ENCODE measurements at places on chromosomes 3 and 15. TPM values are rescaled to one million over a fixed set of nuclear protein-coding genes. Genes with fewer than 3 reads are reported as not detected.
A peak's percentile ranks its signal among the peaks of the same experiment; 100 is the strongest.

Gene PEX5L
- 0.12 TPM for total RNA-seq

Gene P2RY14
- total RNA-seq = 2.5 TPM

Gene ARGFX
- total RNA-seq = not detected

Gene PIERCE2
- total RNA-seq = not detected

Gene IQSEC1
- 22.5 TPM for total RNA-seq

Gene RASGRP1
- 94.7 TPM for total RNA-seq

Gene B2M
- total RNA-seq = 4,380 TPM

Gene KLF15
- 0.19 TPM for total RNA-seq

GRCh38 chr3:161296814-161297213, 74.5 kb downstream of the SPTSSB start:
- no peak for DNase-seq

- DNase-seq = no peak
Observed at GRCh38 chr3:32791833-32792232, 26.0 kb upstream of the TRIM71 start.

GRCh38 chr3:64019271-64019670, 4.0 kb downstream of the PSMD6 start:
- DNase-seq = no peak

- peak; percentile 91 for DNase-seq
Observed at GRCh38 chr3:184016811-184017671, 643 bp downstream of the ABCC5 start.

DNA sequence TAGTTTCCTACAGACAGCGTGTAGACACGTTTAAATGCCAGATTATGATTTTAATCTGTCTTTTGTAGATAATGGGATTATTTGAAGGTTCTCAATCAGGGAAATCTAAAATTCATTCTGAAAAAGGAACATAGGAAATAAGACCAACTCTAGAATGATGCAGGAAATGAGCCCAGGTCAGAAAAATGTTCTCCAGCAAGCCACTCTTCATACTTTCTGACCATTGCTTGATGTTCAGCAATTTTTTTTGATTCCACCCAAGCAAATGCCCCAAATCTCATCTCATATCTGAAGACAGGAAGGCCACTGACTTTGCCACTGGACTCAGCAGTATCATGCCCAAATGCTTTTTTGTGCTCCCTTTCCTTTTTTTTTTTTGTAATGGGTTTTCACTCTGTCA, 373.4 kb downstream of the LPP start:
- DNase-seq = no peak

- DNase-seq = peak; percentile 8
Observed at GRCh38 chr15:96324940-96325540, 5.5 kb upstream of the NR2F2 start.

DNA sequence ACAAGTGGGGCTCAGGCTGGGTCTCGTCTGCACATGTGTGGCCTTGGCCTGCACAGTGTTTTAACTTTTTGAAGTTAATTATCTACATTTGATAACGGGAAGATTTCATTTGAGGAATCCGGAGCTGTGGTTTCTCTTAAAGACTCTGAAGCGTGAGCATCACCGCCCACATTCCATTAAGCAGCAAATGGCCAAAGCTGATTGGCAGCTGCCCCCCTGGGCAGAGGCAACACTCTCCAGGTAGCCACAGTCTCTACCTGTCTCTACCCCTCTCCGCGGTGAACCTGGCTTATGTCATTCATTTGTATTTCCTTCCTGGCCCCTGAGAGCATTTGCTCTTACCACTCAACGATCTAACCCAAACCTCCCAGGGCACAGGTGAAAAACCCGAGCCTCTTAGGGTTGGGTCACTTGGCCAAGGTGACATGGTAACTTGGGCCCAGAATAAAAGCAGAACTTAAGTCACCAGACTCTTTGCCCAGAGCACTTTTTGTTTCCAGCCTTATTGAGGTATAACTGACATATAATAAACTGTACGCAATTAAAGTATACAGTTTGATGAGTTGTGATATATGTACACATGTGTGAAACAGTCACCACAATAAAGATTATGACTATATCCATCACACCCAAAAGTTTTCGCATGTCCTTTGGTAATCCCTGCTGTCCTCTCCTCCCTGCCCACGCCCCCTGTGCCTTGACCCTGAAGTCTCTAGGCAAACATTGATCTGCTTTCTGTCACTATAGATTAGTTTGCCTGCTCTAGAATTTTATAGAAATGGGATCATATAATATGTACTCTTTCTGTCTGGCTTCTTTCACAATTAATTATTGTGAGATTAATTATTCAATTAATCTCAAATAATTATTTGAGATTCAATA, 245.7 kb upstream of the HES1 start:
- DNase-seq = no peak

GRCh38 chr3:16011376-16011775, 163.1 kb upstream of the GALNT15 start:
- no peak for DNase-seq

- no peak for DNase-seq
Observed at GRCh38 chr3:56681984-56682461, 1.0 kb downstream of the TASOR start.

DNA sequence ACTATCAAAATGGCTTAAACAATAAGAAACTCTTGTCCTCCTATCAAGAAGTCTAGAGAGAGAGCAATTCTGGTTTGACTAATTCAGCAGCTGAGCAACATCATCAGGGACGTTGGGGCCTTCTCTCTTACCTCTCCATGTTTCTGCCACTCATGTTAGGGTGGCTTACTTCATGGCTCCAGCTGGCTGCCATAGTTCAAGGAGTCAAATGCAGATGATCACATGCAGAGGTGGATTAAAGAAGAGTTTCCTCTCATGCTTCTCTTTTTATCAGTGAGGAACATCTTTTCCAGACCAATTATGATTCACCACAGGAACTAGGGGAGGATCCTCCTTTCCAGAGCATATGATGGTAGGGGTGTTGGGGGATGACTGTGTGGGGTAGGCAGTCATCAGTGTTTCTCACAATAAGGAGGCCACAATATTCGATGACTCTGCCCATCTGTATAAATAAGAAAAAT, 45.5 kb downstream of the NEK11 start:
- DNase-seq = no peak

DNA sequence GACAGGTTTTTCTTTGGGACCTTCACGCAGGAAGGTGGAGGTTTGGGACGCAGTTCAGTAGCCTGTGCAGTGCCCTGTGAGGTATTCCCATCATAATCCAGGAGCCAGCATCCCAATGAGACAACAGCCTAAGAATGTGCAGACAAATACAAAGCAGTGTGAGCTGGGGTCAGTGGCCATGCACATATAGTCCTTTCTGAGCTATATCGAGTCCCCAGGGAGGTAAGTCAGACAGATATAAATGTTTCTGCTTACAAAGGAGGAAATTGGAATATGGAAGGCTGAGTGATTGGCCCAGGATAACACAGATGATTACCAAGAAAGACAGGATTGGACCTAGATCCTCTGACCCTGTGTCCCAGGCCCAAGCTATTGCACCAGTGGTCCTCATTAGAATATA, 216.6 kb upstream of the TRIM42 start:
- no peak for DNase-seq

DNA sequence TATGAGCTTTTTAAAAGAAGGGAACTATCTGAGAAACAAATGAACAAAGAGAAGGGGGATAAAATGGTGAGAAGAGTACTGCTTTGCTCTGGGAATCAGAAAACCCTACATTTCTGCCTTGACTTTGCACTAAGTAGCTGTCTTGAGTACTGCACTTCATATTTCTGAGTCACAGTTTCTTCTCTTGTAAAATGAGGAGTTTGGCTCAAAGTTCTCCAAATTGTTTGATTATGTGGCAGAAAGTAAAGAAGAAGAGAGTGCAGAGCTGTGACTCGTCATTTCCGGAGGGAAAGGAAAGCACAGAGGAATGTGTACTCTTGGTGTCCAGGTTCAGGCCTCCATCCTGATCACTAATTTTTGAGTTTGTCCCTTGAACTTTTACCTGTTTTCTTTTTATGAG, 54.7 kb downstream of the TP63 start:
- DNase-seq = no peak

DNA sequence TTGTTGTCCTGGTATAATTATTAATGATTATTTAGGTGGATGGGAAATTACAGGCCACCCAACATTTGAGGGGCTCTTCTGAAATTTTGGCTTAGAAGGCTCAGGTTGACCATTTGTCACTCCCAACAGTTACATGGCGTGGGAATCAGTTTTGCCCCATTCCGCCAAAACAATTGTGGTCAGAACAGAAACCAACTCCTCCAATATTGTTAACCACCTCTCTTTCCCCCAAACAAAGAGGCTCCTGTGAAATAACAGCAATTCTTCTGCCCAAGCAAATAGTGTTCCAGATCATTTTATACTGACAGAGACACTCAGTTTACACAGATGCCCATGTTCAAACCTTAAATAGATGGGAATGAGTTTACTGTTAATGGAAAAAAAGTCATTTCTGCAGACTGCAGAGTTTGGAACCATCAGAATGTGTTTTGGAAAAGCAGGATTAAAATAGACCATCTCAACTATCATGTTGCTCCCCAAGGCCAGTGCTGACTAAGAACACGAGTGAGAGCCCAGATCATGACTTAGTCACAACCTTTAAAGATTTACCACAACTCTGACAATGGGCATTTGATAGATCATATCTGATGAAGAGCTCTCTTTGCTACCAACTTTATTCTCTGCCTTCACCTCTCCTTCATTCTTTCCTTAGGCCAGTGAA, 102.1 kb downstream of the DUT start:
- DNase-seq = no peak

DNA sequence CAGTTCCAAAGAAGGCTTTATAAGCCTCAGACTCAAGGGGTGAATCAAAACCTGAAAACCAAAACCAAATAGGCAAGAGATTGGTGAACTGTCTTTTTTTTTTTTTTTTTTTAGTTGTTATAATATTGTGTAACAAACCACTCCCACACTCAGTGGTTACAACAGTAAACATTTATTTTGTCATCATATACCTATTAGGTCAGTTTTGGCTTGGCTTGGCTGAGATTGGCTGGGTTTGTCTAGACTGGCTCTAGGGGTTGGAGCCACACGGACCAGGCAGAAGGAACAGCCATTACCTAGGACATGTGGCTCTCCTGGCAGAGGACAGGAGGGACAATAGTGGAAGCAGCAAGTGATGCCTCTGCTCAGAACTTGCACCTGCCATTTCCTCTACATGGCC, 26.4 kb upstream of the RYR3 start:
- no peak for DNase-seq

GRCh38 chr3:122024800-122025199, 2.8 kb upstream of the ILDR1 start:
- no peak for DNase-seq

DNA sequence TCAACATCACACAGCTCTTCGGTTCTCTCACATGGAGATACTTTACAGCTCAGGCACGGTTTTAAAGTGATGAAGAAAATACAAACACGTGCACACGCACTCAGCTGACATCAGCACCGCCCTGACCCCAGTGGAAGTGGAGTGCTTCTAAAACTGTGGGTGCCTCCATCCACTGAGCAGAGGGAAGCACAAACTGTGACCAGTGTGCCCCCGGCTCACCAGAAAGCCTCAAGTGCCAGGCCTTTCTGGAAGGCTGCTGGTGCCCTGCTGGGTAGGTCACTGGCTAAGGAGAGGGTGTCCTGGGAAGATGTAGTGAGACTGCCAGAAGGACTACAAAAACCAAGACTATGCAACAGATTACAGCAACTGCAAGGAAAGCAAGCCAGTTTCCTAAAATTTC, 78.5 kb downstream of the OCA2 start:
- peak; percentile 44 for DNase-seq

DNA sequence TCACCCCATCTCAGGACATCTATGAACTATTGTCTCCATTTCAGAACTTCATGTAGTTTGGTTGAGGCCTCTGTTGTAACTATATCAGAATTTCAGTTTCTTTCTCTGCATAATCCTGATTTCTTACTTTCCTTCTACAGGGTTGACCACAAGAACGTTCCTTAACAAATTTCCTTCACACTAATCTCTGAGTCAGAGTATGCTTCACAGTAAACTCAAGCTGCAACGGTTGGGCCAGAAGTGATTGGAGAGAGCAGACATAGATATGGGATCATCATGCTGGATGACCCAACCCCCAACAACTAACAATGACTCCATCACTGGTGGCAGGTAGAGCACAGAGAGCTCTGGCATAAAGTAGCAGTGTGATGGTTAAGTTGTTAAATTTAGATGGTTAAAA, 128.8 kb upstream of the OSTN start:
- DNase-seq = no peak

DNA sequence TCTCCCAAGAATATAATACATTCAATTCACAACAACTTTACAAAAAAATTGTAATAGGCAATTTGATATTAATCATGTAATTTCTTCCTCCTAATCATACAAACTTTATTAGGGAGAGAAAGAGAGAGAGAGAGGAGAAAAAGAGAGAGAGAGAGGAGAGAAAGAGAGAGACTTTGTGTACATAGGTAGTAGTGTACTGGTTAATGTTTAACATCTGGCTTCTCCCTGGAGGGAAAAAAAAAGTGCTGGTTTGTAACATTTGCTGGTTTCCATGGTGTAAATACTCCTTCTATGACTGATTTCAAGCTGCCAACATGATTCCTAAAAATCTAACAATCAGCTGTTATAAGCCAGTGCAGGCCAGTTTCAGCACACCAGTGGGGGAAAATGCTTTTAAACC, 98.0 kb upstream of the ARHGEF26 start:
- DNase-seq = no peak

DNA sequence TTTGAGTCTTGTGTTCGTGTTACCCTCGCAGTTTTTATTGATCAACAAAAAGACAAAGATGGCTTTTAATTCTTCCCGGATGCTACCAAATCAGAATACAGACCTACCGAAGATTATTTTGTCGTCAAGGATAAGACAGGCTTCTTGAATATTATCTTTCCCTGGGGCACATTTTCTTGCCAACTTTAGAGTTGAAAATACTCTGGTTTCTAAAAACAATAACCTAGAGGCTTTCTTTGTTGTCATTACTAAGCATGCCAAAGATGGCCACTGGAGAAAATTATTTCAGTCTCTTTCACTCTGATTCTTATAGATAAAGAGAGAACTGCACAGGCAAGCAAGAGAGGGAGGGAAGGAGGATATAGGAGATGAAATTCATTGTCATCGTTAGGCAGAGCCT, 33.9 kb downstream of the OXNAD1 start:
- DNase-seq = no peak
